Stimulated activated CD4-positive, alpha-beta T cell treated with anti-CD3 and anti-CD28 coated beads, Interleukin-15, amount 100 ng/mL, for 1 hour (primary cell): ENCODE measurements at places on chromosomes 2 and 18.

DNA sequence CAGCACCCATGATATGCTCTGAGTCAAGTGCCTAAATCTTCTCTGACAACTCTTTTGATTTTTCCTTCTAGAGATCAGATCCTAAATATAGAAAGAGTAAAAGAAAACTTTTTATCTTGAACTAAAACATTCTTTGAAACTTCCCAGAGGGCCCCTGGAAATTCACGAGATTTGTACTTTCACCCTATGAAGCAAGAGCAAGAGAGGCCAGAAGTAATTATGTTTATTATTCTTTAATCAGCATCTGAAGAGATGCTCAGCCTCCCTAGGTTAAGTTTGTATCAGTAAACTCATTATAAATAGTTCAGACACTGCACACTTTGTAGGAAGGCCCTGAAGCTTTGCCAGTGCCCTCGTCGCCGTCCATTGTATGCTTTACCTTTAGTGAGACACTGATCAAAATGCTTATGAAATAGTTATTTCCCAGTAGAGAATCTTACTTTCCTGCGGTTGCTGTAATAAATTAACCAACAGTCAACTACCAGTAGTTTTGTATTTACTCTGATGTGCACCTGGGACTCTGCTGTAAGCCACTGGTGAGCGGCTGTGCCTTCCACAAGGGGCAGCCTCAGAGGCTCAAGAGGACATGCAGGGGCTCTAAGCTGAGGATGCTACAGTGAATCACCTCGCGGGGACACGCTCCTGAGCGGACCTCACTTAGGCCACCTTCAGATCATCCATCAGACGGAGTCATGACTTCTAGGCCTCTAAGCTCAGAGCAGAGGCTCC lies 71.9 kb downstream of the BIN1 start:
- DNase-seq, result no peak

GRCh38 chr2:190177249-190178040 lies 114.9 kb upstream of the MSTN start:
- no peak for DNase-seq

DNA sequence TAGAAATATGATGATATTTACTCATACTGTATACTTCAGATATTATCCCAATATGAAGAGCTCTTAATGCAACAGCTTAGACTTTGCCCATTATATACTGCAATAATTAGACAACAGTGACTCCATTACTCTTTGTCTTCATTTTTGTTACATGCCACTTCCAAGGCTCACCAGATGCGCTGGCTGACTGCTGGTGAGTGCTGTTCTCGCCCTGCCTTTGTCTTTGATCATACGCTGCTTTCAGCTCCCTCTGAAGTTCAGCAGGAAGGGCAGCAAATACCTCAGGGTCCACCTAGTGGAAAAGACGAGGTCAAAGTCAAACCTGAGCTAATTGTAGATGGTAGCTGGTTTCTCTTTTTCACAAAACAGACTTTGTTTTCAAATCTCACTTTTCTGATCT lies 66.3 kb downstream of the EIF5B start:
- no peak for DNase-seq

GRCh38 chr2:11343368-11343649 lies 1.1 kb downstream of the ROCK2 start:
- DNase-seq, result no peak

DNA sequence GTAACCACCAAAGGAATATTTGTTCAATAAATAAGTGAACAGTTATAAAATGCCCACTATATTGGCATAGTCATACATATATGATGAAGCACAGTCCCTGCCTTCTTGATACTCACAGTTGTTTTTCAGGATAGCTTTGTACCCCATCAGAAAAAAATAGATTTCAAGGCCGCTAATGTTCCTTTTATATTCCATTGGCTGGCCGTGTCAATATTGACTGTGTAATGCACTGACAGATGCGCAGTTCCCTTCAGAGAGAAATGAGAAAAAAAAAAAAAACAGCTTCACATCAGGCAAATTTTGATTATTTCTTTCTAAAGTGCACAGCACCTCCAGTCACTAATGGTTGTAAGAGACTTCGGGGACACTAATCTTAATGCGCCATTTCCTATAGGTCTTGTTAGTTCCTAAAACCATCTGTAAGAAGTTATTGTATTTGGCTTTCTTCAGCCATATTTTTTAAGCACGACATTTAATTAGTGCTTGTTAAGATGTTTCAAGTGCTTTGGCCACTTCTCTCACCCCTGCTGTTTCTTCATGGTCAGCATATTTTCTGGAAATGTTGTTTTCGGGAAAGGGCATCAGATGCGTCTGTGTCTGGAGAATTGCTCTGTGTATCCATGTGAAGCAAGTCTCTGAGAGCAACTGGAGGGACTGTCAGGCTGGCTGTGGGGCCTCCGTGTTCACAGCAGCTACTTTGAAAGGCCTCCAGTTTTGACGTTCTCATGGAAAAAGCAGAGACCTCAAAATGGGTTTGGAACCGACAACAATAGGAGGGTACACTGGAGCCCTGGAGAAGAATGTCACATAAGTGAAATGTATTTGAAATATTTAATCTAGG lies 378.3 kb downstream of the MTX2 start:
- no peak for DNase-seq

- no peak for DNase-seq
Observed at GRCh38 chr2:10320933-10321332, 18.2 kb downstream of the HPCAL1 start.

GRCh38 chr2:167135706-167136105 lies 247.4 kb downstream of the XIRP2 start:
- no peak for DNase-seq

DNA sequence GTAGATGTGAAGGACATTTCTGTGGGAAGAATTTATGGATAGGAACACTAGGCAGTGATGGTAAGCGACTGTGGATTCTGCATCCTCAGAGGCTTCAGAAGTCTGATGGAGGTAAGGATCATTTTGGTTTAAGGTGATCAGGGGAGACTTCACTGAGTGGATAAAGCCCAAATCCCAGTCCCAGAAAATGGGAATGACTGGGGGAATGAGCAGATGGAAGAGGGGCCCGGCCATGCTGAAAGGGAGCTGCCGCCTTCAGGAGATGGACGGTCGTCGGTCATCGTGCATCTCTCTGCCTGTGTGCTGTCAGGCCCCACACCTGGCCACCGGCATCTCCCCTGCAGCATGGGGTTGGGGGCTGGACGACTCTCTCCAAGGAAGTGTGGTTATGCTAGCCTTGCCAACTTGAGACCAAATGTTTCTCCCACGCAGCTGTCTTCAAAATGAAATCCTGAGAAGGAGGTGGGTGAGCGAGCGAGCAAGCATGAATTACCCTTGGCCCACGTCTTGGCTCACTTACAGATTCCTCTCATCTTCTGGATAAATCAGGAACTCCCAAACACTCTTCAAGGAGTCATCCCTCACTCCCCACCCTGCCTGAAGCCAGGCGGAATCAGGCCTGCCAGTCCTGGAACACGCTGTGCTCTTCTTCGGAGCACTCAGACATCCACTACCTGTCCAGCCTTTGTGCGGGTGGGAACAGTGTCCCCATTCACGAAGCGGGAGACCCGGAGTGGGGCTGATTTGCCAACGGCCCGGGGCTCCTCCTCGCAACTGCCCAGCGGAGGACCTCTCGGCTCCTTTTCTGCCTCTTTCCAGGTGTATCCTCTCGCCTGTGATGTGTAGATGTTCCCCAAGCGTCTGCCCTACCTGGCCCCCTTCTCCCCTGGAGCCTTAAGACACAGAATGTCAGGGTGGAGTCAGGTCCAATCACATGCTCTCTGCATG lies 85.6 kb downstream of the PRKCE start:
- DNase-seq, result no peak

- no peak for DNase-seq
Observed at GRCh38 chr18:46336278-46337111, 232.3 kb downstream of the HAUS1 start.

- DNase-seq, result no peak
Observed at GRCh38 chr2:110105608-110106467, 9.8 kb downstream of the MALL start.

DNA sequence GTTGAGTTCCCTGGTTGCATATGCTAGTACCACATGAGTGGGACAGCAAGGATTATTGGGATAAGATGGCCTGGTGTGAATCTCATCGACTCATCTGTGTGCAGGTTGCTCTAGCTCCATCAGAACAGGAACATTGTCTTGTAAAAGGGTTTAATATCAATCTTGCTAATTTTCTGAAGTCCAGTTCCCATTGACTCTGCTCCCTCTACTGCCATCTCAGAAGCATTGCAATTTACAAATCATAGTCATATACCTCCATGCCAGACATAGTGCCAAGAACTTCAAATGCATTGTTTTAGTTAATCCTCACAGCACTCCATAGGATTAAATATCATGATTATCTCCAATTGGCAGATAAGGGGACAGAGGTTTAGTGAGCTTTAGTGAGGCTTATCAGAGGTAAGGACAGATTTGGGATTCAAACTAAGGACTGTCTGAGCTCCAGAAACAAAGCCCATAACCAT lies 4.8 kb upstream of the STAT4 start:
- DNase-seq, result no peak

DNA sequence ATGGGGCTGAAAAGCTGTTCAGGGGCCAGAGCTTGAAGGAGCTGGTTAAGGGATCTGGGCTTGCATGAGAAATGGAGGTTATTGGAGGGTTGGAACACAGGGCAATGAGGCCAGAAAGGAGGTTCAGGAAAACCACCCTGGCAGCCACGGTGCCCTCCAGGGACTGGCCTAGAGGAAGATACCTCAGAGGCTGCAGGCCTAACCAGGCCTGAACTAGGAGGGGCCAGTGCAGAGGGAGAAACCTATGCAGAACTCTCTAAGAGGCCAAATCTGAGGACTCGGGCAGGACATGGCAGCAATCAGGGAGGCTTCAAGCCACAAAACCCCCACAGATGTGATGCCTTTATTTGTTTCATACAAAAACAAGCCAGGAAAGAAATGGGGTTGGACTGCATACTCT lies 66.8 kb downstream of the BIN1 start:
- no peak for DNase-seq

GRCh38 chr2:175631245-175631623 lies 370.8 kb downstream of the LNPK start:
- no peak for DNase-seq

- no peak for DNase-seq
Observed at GRCh38 chr2:18987592-18988073, 370.8 kb downstream of the OSR1 start.

GRCh38 chr18:79070486-79070885 lies 1.3 kb downstream of the ATP9B start:
- no peak for DNase-seq

DNA sequence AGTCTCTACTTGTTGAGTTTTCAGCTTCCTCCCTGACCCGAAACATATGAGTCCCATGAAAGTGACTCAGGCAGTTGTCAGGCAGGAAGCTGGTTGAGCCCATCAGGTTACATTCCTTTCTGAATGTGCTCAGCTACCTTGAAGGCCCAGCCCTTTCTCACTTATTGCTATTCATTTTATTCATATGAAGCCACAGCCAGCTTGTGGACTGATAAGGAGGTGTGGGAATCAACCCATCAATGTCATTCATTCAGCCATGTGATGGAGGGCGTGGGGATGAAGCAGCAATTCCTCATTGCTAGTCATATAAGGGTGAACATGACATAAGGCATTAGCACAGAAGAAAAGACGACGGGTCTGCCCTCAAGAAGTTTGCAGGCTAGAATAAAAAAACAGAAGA lies 5.3 kb upstream of the VPS4B start:
- no peak for DNase-seq

- no peak for DNase-seq
Observed at GRCh38 chr2:53737091-53737490, 30.5 kb upstream of the CHAC2 start.
